Nephron progenitor cell (in vitro differentiated cells): ENCODE measurements at places on chromosomes 11 and 22.

DNA sequence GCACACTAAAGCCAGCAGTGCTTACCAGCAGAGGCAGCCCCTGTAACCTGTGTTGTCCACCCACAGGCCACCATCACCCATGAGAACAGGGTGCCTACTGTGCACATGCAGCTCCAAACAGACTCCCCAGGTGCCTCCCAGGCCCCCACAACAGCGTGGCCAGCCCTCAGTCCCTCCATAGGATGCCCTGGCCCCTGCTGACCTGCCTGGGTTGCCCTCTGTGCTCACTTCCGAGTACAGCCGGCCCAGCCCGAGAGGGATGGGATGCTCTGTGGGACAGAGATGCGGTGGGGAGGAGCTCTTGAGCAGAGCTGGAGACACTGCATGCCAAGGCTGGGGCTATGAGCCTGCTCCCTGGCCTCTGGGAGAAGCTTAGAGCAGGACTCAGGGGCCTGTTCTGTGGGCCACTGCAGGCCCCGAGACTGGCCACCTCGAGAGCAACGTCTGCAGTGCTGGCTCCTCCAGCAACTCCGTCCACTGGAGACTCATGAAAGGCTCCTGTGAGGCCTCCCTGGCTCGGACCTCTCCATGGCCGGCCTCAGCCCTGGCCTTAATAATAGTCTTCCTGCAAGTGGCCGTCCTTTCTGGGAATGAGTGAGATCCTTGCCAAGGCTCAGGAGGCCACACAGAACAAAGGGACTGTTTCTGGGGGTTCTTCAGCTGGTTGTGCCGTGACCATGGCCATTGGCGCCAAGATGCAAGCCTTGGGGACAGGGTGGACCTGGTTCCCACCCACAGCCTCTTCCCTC lies 27.0 kb downstream of the FADS2 start:
- H3K4me3 ChIP-seq: no peak overlapping the region
- H3K27me3 ChIP-seq: no peaks in the 10 kb centered on the region
- no peak overlapping the region for H3K27ac ChIP-seq
- H3K36me3 ChIP-seq: peaks cover 51% of the 10 kb centered on the region

DNA sequence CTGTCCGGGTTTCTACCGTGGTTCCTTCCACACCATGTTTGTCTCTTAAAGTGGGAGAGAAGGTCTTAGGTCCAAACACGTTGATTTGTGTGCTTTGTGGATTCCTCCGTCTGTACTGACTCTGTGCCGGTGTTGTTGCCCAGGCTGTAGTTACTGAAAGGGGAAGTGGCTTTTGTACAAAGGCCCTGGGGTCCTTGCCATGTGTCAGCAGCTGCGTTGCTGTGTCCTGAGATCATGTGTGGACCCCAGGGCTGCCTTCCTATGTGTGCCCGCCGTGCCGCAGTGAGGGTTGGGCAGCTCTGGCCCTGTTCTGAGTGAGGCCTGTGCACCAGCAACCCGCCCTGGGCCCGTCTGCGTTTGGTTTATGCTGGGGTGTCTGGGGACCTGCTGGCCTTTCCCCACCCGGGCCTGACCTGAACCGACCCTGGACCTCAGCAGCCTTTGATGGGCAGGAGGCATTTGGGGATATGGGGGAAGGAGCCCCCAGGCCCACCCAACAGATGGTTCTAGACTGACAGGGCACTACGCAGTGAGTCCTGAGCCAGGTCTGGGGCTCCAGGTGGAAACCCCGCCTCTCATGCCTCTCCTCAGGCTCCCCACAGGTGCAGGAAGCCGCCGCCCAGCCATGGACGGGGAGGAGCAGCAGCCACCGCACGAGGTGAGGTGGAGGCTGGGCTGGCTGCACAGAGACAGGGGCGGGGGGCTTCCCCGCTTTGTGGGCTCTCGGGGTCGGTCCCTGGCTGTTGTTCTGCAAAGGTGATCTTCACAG lies 6.9 kb downstream of the TRABD start:
- peaks cover 5% of the 10 kb centered on the region for H3K36me3 ChIP-seq
- no peak overlapping the region for H3K27ac ChIP-seq
- H3K27me3 ChIP-seq: no peaks in the 10 kb centered on the region
- DNase-seq: no peak

DNA sequence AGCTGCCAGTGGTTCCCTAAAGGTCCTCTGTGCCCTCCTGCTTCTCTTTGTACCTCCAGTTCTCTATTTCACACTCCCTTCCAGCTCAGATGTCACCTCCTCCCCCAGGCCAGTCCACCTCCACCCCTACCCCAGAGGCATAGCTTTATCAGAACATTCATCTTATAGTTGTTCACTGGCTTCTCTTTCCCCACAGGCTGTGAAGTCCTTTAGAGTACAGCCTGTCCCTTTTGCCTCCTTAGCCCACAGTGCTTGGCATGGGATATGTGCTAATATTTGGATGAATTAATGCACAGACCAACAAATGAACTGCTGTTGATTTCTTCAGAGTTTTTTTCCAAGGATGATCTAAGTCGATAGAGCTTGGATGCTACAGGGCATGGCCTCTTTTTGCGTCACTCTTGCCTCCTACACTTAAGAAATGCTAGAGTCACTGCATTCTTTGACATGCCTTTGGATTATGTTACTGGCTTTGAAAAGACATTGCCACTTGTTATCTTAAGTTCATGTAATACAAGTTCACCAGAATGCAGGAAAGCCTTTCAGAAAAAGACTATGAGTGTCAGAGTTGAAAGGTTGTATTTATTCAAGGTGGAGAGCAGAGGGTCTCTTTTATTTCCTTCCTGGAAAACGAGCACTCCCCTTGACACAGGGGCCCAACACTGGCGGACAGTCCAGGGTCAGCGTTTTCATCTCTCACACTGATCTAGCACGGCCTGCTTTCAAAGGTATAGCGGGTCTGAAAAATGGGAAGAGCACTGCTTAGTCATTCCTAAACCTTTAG lies 75.7 kb downstream of the PISD start:
- H3K27ac ChIP-seq: peak overlapping the region; percentile 77
- no peak for DNase-seq
- peaks cover 13% of the 10 kb centered on the region for H3K4me1 ChIP-seq

DNA sequence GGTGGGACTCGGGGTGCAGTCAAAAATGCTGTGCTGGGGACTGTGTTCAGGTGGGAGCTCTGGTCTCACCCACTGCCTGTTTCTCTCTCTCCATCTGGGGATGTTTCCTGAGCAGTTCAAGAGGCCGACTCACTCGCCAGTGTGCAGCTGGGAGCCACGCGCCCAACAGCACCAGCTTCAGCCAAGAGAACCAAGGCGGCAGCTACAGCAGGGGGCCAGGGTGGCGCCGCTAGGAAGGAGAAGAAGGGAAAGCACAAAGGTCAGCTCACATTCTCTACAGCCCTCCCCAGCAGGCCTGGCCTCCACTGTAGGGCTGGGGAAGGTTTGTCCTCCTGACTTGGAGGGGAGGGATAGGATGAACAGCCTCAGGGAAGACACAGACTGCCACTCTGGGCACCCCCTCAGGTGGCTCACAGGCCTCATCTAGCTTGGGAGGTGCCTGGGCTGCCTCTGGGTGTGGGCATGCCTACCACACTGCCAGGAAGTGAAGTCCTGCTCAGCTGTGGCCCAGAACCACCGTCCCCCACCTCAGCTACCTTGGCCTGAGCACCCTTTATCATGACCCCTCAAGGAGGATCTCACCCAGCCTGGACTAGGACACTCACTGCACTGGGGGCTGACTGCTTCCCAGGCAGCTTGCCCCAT lies 13.0 kb downstream of the TUB start:
- H3K27ac ChIP-seq: no peak overlapping the region
- H3K36me3 ChIP-seq: peaks cover 9% of the 10 kb centered on the region
- H3K4me1 ChIP-seq: peaks cover 19% of the 10 kb centered on the region
- peaks cover 2% of the 10 kb centered on the region for H3K27me3 ChIP-seq

- H3K27me3 ChIP-seq: peaks cover 21% of the 10 kb centered on the region
- no peak overlapping the region for H3K27ac ChIP-seq
- peaks cover 20% of the 10 kb centered on the region for H3K4me1 ChIP-seq
- DNase-seq: no peak
Measured at GRCh38 chr11:134355136-134355535, 23.3 kb downstream of the GLB1L2 start.

DNA sequence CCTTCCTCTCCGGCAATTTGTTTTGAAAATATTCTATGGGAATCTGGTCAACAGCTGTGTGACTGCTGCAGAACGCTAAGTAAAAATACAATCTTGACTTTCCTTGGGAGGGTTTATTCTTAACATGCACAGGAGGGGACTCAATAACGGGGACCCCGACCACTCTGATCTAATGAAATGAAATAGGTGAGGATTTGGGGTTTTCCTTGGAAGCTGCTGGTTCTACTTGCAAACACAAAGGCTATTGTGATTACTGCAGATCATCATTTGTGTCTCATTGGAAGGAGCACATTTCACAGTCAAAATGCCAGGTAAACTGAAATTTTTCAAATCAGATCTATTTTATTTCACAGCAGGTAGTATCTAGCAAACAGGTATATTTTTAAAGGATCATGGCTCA lies 366.1 kb downstream of the SHANK2 start:
- H3K4me3 ChIP-seq: no peak overlapping the region
- H3K36me3 ChIP-seq: no peaks in the 10 kb centered on the region
- H3K27ac ChIP-seq: no peak overlapping the region
- H3K27me3 ChIP-seq: peaks cover 7% of the 10 kb centered on the region
- peaks cover 30% of the 10 kb centered on the region for H3K4me1 ChIP-seq
- DNase-seq: no peak
